ENCODE measurements at places on chromosomes 3 and 15.
A peak's percentile ranks its signal among the peaks of the same experiment; 100 is the strongest.

DNA sequence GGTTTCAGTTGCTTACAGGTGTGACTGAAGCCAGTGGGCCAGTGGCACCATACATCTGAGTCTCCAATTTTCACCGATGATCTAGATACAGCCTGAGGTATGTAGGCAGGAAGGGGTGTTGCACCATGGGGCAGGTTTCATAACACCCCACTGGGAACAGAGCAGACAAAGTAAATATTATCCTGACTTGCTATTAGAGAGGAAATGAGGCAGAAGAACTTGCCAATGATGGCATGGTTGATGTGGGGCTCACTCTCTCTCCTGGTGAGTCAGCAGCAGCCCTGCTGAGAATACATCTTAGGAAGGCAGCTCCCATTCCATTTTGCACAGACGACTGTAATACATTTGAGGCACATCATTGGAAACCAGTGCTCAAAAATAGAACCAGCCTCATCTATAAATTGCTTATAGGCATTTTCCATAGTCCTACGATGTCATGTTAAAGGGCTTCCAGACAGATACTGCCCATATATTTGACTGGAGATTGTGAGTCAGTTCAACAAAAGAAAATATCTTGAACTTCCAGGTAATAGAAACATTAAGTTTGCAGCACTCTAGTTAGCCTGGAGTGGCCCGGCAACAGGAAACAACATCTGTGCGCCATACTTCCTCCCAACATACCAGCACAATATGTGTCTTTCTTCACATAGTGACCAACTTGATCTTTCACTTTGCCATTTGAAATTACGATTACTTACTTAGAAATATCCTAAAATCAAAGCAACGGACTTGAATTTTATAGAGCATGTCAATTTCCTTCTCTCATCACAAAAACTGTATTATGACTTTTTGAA is 175.5 kb downstream of the NECTIN3 start:
- peak; percentile 33 for DNase-seq

GRCh38 chr15:63504979-63505841 is 817 bp downstream of the USP3 start:
- DNase-seq = peak; percentile 57

DNA sequence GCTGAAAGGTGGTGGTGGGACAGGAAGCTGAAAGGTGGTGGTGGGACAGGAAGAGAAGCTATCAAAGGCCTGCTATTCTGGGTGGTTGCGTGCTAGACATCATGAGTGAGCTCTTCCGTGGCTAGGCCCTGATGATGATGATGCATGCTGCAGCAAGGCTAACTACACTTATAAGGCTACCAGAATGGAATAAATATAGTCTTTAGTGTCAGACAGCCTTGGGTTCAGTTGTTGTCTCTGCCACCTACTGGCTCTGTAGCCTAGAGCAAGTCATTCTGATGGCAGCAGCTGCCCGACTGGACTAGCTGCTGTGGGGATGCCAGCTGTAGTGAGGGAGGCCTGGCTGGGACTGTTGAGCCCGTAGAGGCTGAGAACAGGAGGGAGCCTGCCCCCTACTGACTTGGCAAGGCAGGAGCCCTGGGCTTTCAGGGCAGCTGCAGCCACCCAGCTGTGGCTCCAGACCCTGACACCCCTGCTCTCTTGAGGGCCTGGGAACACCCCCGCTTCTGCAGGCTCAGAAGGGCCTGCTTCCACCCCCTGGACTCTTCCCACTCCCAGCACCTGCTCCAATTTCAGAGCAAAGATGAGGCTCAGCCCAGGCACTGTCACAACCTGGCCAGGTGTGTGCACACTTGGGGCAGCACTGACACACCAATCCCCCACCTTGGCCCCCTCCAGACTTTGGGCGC is 21.4 kb upstream of the ZBED2 start:
- peak; percentile 13 for DNase-seq

GRCh38 chr3:177822681-177823096 is 625.4 kb upstream of the TBL1XR1 start:
- no peak for DNase-seq

DNA sequence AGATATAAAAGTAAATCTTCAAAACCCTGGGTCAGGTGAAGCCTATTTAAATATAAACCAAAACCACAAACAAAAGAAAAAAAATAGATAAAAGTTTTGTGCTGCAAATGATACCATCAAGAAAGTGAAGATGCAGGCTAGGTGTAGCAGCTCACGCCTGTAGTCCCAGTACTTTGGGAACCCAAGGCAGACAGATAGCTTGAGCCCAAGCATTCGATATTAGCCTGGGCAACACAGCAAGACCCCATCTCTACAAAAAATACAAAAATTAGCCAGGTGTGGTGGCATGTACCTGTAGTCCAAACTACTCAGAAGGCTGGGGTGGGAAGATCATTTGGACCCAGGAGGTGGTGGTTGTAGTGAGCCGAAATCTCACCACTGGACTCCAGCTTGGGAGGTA is 164.8 kb downstream of the MAGI1 start:
- DNase-seq = no peak

GRCh38 chr3:95151590-95151989 is 1088.7 kb downstream of the NSUN3 start:
- DNase-seq = no peak

DNA sequence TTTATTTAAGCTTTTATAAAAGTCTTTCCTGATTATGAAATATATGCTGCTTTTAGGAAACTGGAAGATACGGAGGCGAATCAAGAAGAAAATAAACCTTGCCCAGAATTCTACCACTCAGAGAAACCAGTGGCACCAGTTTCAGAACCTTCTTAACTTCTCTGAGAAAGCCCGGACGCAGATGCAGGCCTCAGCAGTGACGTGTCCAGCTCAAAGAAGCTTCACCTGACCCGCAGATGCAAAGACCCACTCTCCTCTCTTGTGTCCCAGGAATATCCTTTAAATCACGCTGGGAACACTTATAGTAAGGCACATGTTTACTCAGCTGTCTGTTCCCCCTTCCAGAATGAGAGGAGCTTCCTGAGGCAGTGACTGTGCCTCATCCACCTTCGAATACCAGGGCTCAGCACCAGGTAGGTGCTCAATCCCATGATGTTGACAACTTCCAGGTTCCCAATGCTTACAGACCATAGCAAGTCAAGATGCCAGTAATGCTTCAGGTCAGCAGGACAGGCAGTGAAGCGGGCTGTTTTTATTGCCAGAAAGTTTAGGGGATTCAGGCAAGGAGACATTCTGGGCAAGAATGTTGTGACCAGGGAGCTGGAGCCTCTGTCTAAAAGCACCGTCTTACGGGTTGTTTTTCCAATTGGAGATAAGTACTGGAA is 39.9 kb upstream of the LDHAL6B start:
- peak; percentile 60 for DNase-seq

DNA sequence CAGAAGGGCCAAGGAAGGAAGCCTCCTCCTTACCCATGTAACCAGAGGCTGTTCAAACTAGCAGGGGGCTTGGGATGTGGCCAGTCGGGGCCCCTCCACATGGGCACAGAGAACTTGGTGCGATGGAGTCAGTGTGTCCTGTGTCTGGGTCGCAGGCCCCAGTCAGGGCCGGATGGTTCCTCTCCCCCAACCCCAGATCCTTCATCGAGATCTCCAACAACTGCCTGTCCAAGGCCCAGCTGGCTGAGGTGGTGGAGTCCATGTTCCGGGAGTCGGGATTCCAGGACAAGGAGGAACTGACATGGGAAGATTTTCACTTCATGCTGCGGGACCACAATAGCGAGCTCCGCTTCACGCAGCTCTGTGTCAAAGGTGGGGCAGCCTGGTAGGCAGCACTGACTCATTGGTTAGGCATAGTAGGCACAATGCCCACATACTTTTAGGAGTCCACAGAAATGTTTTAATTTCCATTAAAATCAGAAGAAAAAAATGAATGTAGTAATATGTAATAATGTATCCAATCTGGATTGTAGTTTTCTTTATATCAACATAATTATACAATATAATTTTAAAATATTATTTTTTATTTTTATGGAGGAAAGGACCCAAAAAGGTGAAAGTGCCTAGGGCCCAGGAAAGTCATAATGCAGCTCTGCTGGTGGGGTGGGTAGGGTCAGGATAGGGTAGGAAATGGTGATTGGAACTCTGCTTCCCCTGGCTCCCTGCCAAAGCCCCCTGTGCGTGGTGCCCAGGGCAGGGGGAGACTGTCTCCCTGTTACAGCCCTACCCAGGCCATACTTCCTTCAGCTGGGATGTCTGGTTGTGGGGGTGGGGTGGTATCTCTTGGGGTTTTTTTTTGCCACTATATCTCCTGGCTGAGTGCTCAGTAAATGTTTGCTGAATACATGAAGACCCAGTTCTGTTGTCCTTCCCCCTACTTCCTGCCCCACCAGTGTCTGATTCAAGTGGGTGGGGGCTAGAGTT is 18.6 kb downstream of the DUOX1 start:
- no peak for DNase-seq
